CD4-positive, alpha-beta memory T cell (primary cell): ENCODE measurements at places on chromosomes 11 and 22.

GRCh38 chr11:45155627-45156180 is 9.3 kb downstream of the PRDM11 start:
- no peak for DNase-seq

DNA sequence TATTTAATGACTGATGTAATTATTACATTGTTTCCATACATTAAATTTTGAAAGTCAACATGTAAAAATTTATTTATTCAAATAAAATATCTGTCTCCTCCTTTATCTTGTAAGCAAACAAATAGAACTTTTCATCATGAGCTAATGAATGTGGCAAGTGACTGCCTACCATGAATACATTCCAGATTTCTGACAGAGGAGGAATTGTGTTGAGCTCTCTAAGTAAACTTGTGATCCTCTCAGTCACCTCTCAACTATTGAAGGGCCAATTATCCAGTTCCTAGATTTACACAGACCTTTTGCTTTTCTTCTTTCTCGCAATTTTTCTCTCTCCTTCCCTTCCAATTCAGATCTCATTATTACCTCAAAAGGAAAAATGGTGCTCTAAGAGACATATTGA is 21.5 kb downstream of the PRRG4 start:
- no peak for DNase-seq

DNA sequence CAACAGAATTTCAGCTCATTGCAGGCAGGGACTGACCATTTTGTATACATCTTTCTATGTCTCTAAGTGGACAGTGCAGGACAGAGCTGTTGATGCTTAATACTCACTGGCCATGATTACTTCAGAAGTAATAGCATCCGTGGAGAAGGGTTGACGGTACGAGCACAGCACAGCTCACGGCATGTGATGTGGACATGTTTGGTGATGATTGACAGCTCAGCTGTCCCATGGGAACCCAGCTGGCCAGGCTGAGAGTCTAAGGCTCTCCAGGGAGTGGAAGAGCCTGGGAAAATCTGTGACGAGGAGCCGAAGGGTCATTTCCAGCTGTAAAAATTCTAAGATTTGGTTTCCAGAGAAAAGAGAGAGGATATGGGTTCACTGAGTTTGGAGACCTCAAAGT is 198.2 kb downstream of the SNX19 start:
- no peak for DNase-seq

GRCh38 chr22:35442471-35442870 is 42.5 kb downstream of the MCM5 start:
- DNase-seq = no peak

- DNase-seq = no peak
Measured at GRCh38 chr11:97158243-97158642, 768.4 kb downstream of the JRKL start.

DNA sequence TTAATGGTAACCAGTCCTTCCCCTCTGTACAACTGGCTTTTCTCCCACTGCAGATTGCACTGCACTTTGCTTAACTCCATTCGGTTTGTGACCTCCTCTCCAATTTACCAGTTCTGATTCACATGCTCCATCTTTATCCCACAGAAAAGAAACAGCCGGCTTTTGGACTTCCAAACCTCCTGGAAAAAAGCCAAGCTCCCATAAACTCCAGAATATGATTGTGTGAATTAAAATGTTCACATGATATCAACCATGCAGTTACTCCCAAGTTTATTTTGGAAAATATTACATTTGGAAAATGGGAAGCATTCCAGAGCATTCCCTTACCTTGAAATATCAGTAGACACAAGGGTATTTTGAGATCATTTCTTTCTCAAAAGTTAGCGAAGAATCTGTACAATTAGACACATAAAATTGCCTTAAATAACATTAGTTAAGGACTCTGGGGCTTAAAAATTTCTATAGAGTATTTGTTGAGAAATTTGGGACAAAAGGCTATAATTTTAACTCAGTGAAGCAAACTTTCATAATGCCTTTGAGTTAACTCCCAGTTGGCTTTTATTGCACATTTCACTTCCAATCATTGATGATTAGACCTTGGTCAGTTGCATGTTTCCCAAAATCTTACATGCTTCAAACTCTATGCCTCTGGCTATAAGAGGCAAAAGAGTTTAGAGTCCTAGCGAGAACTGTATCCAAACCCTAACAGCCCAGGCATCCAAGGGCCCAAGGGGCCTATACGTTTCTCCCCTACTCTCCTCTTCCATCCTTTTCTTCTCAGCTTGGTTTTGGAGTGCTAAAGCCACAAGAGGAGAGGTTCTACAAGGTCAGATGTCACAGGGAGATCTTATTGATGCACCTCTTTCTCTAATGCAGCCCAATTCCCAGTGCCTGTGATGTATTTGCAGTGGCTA is 23.6 kb upstream of the TMEM135 start:
- DNase-seq = no peak

GRCh38 chr22:32334660-32335365 is 22.9 kb upstream of the RFPL3 start:
- no peak for DNase-seq

DNA sequence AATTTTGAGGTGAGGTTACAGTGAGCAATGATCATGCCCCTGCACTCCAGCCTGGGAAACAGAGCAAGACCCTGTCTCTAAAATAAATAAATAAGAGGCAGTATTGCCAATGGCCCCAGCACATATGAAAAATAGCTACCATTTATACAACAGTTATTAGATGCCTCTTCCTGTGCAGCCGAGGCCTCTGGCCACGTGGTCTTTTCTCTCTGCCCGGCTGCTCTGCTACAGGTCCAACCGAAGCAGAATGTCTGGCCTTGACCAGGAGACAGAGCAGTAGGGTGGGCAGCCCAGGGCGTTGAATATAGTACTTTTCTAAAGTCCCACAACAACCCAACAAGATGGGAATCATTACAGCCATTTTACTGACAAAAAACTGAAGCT is 12.4 kb upstream of the OAF start:
- no peak for DNase-seq
